ENCODE measurements at places on chromosomes 16 and 17.

- DNase-seq = no peak
These were observed 33.6 kb upstream of the BRD7 start for GRCh38 chr16:50402298-50402895.

GRCh38 chr16:55044201-55044975 is 113.7 kb downstream of the IRX5 start:
- DNase-seq = no peak

DNA sequence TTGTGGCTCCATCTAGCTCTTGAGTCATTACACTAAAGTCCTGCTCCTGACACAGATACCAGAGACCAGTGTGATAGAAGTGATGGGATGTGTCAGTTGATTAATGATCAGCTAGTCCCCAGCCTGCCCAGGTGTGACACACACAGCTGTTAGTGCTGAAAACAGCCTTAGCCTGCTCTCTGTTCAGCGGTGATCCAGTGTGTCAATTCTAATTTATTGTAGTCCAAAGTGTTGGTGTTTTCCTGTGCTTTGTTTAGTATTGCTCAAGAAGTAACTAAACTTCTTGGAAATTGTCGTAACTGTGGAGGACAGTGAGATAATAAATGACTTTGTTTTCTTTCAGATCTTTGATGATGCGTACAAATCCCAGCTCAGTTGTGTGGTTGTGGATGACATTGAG is 92.3 kb downstream of the WNT3 start:
- no peak for DNase-seq

DNA sequence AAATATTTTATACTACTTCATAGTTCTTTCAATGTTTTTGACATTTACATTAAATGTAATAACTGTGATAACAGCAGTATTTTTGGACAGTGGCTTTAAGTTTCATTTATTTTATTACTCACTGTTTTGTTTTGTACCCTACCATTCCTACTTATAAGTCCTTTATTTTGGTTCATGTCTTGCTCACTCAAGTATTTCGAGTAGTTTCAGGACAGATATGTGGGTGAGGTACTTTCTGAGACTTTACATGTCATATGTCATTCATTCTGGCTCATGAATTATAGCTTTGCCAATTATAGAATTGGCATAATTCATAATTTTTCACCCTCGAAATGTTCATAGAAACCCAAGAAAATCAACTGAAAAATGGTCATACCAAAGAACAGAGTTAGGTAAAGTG is 44.4 kb downstream of the PIK3R5 start:
- no peak for DNase-seq

DNA sequence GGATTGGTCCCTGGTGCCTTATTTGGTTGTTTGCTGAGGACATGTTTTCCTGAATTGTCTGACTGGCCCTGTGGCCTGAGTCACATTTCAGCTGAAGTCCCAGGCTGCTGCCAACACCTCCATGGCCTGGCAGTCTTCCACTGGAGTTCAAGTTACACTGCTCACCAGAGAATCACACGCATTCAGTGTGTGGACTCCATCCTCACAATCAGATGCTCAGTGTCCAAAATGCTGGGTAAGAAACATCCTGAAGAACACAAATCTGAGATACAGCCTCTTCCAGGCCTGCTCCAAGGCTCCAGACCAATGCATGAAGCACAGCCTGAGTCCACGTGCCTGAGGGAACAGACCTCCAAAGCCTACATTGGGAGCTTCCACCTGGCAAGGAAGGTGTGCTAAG is 19.2 kb downstream of the CD300LB start:
- DNase-seq = no peak

Measured in stimulated activated CD4-positive, alpha-beta T cell treated with anti-CD3 and anti-CD28 coated beads, Interleukin-15, amount 100 ng/mL, for 48 hours (primary cell).